Hypothalamus (tissue), 51 donors: ENCODE measurements at places on chromosomes 4 and X.

GRCh38 chrX:54430519-54430918 lies 9.7 kb upstream of the TSR2 start:
- no peak for DNase-seq

DNA sequence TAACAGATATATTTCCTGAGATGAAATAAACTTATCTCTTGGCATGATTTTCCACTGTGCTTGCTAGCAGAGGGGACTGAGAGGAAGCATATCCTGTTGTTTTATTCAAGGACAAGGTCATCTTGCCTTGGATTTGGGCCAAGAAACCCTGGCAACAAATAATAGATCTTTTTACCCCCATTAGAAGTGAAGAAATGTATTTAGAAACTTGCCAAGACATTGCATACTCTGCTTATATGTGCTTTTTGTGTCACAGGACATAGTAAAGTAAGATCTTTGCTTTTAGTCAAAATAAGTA lies 170.2 kb downstream of the RAPGEF2 start:
- DNase-seq = no peak

GRCh38 chr4:112279025-112279881 lies 6.5 kb downstream of the TIFA start:
- DNase-seq = no peak

DNA sequence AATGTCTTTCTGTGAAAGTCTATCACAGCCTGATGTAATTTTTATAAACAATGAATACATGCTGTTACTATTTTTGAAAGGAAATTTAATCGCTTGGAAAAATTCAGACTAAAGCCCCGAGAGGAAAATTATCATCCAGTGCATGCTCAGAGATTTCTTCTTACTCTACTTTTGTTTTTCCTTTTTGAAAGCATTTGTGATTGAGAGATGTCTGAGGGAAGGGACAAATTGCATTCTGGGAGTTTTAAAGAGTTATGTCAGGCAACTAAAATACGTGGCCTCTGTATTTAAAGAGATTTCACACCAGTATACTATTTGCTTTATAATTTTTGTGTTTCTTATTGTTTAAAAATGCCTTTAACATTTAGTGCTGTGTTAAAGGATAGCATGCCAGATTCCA lies 1.4 kb upstream of the ZFX start:
- DNase-seq = no peak

- no peak for DNase-seq
Observed at GRCh38 chr4:24719615-24720014, 75.8 kb upstream of the SOD3 start.

GRCh38 chrX:123217077-123217476 lies 33.0 kb downstream of the GRIA3 start:
- DNase-seq = no peak

- no peak for DNase-seq
Observed at GRCh38 chr4:16896881-16897750, 1.3 kb downstream of the LDB2 start.

DNA sequence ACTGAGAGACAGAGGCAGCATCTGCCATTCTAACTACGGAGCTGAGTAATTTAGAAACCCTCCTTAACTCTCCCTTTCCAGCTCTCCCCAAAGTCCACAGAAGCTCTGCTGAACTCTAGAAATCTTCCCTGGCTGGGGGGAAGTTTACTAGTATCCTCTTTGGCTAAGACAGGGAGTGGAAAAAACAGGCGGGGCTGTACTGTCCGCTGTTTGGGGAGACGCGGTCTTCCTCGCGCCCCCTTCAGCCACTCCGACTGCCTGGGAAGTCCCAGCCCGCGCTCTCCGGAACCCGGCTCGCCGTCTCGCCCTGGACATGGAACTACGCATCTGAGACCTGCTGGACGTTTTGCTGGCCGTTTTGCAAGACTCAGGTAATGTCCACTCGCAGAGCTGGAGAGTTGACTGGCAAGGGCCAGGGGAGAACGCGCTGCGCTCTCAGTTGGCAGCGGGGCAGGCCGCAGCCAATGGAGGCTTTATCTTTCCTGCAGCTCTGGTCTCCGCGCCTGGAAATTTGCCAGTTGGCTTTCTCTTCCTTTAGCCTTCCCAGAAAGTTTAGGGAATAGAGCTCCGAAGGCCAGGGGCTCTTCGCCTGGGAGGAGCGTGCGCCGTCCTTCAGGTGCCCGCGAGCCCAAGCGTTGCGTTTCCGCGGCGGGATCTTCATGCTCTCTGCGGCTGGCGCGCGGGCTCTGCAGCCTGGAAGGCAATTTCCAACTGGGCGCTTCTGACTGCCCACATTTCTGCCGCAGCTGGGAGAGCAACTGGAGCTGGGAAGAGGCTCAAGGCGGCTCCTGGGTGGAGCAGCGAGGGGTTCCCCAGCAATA lies 892 bp downstream of the IL1RAPL2 start:
- no peak for DNase-seq

GRCh38 chr4:99282731-99283130 lies 8.1 kb downstream of the ADH1A start:
- DNase-seq = no peak

DNA sequence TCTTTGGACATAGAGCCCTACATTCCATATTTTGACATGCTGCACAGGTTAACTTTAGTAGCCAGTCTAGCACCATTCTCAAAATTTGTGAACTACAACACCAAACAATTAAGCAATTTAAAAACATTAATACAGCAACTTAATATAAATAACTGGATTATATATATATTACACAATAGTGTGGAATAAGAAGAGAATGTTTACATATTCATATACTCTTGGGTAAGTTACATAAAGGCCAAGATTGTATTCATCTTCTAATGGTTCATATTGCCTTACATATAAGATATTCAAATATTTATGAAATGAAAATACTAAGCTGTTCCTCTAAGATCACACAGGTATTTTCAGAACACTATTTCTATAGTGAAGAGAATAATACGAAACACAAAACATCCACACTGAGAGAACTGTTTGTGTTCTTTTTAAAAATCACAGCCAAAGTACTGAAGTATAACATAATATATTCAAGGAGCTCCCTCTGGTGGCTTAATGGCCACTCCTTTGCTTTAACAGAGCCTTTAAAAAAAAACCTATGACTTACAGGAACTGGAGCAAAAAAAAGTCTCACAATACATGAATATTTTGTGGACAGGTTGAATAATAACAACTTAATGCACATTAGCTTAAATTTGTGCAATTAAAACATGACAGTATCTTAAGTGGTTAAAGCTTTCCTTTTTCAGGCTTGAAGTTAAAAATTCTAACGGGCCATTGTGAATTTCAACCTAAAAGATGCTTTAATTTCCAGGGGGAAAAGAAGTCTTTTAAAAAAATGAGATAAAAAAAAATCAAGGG lies 46.2 kb downstream of the NEK1 start:
- no peak for DNase-seq

- DNase-seq = no peak
Observed at GRCh38 chr4:28890949-28891775, 1829.0 kb upstream of the PCDH7 start.

DNA sequence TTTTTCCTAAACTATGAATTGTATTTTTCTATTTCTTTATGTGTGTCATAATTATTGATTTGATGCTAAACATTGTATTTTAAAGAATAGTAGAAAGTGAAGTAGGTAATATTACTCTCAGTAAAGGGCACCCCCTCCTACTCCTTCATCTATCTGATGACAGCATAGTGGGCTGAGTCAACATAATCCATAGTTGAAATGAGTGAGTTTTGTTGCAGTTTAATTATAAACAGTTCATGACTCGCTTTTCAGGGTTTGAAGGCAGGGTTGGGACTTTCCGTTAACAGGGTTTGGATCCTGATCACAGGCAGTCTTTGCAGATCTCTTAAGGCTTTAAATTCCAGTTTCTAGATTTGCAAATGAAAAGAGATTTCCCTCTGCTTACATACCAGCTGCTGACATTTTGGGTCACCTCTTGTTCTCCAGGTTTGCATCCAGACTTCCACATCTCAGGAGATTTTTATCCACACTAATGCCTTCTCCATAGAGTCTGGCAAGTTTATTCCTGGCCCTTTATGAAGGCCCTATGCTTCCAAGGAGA lies 54.0 kb upstream of the TACR3 start:
- no peak for DNase-seq

GRCh38 chr4:137651128-137651527 lies 118.8 kb upstream of the PCDH18 start:
- DNase-seq = no peak

DNA sequence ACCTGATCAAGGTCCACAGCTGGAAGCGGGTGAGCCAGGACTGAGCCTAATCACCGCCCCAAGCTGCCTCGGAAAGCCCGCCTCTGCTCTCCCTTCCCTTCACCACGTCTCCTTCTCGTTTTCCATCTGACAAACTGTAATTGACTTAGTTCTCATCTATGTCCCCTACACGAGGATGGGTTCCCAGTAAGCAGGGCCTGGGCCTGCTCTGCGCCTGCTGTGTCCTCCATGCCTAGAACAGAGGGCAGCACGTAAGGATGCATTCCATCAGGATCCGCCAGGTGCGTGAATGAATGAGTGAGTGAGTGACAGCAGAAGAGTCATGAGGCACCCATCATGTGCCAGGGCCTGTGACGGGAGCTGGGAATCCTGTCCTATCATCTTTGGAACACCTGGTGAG lies 86.7 kb downstream of the JAKMIP1 start:
- DNase-seq = no peak
